ENCODE measurements at places on chromosomes 7 and 10.

DNA sequence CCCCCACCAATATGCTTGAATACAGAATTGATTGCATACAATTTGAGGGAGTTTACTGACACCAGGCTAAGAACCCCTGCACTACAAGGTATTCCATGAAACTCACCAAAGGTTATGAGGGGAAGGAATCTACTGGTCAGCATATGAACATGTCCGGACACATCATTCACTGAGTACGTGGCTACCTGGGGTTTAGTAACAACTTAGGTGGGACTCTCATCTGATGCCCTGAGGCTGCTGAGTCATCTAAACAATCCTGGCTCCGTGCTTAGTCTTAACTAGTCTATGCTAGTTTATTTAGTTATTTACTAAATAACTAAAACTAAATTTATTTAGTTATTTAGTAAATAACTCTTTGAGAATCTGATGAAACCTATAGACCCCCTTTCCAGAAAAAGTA, 11.3 kb downstream of the PI4K2A start:
- DNase-seq = no peak

- DNase-seq = no peak
Observed at GRCh38 chr7:121447243-121447910, 51.3 kb upstream of the FAM3C start.

GRCh38 chr10:101011517-101012423, 12.2 kb downstream of the LZTS2 start:
- DNase-seq = no peak

DNA sequence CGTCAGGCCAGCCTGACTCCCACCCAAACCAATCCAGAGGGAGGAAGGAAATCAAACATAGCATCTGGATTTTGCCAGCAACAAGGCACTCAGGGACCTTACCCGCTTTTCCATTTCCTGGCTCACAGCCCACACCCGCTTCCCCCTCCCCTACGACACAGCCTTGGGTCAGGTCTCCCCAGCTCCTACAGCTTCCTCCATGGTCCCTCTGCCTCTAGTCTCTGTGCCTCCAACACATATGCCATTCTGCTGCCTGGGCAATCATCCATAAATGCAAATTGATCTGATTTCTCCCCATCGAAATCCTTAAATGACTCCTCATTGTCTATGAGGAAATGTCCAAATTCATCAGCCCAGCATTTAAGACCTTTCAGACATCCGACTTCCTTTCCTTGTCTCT, 53.2 kb upstream of the CUX1 start:
- no peak for DNase-seq

DNA sequence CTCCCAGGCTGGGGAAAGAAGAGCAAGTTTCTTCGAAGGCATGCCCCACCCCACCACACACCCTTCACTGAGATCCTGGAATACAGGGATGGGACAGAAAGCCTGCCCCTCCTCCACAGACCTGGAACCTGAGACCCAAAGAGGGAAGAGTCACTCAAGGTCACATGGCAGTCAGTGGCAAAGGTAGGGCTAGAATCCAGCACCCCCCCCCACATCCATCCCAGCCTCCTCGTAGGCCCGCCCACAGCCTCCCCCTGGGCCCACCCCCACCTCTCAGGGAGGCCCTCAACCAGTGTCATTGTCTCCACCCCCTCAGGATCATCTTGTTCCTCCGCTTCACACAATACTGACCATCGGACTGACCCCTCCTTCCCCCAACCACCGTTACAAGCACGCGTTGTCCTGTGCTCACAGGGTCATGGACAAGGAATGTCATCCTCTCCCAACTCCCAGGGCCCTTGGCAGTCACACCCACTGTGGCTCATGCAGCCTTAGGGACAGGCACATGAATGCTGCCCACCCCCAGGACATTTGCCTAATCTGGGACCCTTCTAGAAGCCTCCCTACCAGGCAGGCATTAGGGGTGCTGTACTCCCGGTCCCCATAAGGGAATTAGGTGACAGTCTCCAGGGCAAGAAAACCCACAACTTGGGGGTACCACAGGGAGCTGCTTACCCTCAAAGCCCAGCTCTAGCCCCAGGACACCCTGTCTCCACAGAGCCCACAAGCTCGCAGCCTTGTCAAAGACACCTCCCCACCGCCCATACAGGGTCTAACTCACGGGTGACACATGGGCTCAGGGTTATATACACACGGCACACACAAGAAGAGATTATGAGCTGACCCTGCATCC, 1.4 kb downstream of the KCNH2 start:
- DNase-seq = no peak

- no peak for DNase-seq
Observed at GRCh38 chr10:85139124-85139523, 810.7 kb downstream of the CCSER2 start.

- no peak for DNase-seq
Observed at GRCh38 chr7:48350515-48350914, 179.3 kb downstream of the ABCA13 start.

GRCh38 chr10:12679636-12680035, 321.9 kb downstream of the CCDC3 start:
- no peak for DNase-seq
